ENCODE measurements at places on chromosomes 1 and 21.

GRCh38 chr1:39368045-39368444 is 123.4 kb upstream of the BMP8A start:
- DNase-seq = no peak

DNA sequence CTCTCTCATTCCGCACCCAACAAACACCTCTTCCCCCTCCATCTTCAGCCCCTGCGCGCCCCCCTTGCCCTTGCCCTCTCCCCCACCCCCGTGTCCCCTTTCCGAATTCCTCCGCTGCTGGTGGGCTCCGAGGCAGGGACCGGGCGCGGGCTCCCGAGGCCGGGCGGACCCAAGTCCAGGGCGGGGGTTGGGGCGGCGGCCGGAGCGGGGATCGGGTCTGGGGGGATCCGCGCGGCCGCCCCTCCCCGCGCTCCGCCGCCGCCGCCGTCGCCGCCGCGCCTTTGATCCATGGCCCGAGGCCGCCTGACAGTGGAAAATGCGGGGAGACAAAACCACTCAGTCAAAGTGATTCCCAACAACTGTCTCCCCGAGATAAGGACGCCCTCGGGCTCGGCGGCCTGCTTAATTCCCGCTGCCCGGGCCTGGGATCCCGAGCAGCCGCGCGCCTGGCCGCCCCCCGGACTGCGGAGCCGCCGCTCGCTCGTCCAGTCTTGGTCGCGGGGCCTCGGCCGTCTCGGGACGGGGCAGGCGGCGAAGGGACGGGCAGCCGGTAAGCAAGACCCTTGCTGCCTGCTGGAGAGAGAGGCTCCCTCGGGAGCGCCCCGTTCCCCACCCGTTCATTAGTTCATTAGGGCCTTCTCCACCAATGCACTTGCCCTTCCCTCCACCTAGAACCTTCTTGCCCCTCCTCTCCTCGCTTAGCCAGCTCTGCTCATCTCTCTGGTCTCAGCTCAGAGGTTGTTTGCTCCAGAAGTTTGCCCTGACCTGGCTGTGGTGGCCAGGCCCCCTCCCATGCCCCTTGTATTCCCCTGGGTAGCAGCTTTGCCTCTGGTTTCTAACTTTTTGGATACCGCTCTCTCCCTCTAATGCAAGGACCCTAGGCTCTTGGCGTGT is 86.4 kb downstream of the PAX7 start:
- DNase-seq = no peak

- no peak for DNase-seq
These were observed 12.1 kb downstream of the PEAR1 start for GRCh38 chr1:156905651-156906050.

DNA sequence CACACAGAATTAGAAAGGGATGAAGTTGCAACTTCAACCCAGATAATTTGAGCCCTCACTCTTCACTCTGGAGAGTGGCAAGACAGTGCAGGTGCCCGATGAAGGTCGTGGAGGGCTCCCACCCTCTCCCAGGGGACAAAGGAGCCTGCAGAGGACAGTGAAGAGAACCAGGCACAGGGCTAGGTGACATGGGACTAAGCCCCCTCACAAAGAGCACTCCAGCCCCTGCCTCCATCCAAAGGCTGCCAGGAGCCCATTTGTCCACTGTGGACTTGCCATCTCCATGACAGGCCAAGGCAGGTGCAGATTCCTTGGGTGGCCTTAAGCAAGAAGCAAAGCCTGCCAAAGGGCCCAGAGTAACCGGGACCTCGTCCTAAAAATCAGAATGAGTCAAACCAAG is 15.1 kb downstream of the ERRFI1 start:
- DNase-seq = no peak

- DNase-seq = no peak
These were observed 32.9 kb upstream of the IFNGR2 start for GRCh38 chr21:33370305-33370704.

- no peak for DNase-seq
These were observed 79.1 kb downstream of the TPR start for GRCh38 chr1:186295980-186296379.

All from astrocyte of the cerebellum (primary cell).